ENCODE measurements at places on chromosomes 1 and 21.
A peak's percentile ranks its signal among the peaks of the same experiment; 100 is the strongest.

- DNase-seq: no peak
These were observed 127.0 kb downstream of the CRB1 start for GRCh38 chr1:197394831-197395608.

GRCh38 chr1:4726620-4727341 lies 72.4 kb downstream of the AJAP1 start:
- DNase-seq: no peak

DNA sequence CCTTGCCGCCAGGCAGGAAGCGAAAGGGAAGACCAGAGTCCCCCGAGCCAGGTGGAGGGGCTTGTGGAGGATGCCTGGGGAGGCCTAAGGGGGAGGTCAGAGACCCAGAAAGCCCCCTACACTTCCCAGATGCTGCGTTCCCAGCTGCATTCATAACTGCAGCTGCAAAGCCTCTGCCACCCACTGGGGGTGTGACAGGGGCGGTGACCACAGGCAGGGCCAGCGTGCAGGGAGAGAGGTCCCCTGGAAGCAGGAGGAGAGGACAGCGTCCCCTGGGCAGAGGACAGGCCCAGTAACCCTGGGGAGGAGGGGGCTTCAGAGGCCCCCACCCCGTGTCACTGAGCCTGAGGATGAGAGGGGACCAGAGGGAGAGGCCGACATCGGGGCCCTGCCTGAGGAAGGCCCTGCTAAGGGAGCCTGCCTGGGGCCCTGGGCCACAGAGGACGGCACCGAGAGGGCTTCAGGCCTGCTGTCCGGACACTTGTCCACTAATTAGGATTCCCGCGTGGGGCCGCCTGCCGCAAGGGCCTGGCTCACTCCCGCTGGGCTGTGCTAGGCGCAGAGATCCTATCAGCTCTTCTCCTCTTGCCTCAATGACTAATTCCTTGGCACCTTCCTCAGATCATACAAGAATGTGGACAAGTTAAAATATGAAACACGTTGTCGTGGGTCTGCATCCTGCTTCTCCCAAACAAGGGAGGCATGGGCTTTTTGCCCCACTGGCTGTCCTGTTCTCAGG lies 49.1 kb upstream of the CCDC27 start:
- peak; percentile 12 for DNase-seq

- DNase-seq: no peak
These were observed 104.8 kb downstream of the ATP5PO start for GRCh38 chr21:33810766-33811165.

- DNase-seq: peak; percentile 36
These were observed 243.0 kb downstream of the SLC45A1 start for GRCh38 chr1:8560611-8561544.

GRCh38 chr1:240232530-240232929 lies 140.8 kb downstream of the FMN2 start:
- no peak for DNase-seq

DNA sequence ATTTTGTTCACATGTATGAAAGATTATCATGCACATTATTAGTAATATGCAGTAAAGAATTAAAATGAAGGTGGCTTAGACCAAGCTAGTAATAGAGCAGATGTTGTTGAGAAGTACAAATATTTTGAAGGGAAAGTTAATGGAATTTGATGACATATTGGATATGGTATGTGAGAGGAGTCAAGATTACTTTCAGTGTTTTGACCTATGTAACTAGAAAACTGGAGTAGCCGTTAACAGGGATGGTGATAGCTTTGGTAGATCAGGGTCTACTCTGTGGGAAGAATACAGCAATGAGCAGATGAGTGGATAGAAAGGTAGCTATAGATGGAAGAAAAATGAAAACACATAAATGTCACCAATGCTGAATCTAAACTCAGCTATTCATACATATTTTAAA lies 163.2 kb upstream of the LRRC7 start:
- DNase-seq: no peak

DNA sequence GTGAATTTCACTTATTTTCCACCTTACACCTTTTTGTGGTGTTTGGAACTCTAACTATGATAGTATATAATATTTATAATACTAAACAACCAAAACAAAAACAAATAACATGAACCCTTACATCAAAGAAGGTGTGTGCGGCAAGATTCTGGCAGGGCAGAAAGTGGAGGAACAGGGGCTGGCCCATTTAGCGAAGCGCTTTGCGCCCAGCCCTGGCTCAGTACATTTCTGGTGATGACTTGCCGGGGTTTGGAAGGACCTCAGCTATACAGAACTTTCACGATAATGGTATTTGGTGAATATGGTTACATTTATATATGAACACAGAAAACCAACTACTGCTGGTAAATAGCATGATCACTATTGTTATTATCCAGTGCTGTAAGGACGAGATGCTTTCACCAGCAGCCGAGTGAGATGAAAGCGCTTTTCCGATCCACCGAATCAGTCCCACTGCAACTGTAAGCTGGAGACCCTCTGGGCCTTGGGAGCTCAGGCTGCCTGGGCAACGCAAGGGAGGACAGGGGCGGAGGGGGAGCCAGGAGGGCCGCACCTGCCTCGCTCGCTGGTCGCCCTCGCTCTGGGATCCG lies 63.9 kb downstream of the CD247 start:
- DNase-seq: no peak

GRCh38 chr1:192809307-192810252 lies 741 bp downstream of the RGS2 start:
- DNase-seq: peak; percentile 55

DNA sequence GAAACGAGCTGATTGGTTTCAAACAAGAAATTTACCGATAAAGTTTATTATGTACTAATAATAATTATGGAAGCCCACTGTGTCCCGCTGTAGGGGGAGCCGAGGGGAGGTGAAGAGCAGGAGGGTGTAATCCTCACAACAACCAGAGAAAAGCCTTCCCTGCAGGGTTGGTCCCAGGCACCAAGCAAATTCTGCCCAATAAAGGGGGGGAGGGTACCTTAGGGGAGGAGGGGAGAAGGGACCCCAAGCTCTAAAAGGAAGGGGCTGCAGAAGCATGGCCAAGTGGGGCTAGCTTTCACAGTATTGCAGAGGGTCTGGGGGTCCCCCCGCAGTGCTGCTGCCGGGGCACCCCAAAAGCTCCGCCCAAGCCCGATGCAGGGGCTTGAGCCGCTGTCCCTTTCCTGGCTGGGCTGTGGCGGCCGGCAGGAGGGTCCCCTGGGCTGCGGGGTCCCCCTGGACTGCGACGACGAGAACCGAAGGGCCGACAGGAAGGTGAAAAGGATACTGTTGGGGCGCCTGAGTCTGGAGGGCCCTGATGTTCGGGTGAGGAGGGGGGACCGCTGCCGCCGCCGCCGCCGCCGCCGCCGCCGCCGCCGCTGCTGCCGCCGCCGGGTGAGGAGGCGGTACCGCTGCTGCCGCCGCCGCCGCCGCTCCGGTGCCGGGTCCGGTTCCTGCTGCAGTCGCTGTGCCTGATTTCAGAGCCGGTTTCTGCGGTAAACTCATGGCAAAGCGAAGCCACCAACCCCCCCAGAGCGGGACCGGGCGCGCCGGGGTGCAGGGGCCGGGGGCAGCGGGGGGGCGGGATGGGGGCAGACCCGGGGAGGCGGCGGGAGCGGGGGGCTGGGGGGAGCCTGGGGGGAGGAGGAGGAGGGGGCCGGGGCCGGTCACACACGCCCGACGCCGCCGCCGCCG lies 771 bp downstream of the EIF4G3 start:
- no peak for DNase-seq

- DNase-seq: no peak
These were observed 49.9 kb upstream of the CLIC4 start for GRCh38 chr1:24695202-24695974.

DNA sequence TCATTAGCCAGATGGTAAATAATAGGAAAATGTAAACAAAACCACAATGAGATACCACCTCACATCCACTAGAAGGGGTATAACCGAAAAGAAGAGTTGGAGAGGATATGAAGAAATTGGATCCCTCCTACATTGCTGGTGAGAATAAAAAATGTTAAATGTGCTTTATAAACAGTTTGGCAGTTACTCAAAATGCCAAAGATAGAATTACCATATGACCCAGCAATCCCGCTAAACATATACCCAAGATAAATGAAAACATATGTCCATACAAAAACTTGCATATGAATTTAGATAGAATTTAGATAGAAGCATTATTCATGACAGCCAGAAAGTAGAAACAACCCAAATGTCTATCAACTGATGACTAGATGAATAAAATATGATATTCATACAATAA lies 4.4 kb upstream of the FMO2 start:
- DNase-seq: no peak

- DNase-seq: no peak
These were observed 779.6 kb upstream of the ADGRL2 start for GRCh38 chr1:81021134-81021533.

DNA sequence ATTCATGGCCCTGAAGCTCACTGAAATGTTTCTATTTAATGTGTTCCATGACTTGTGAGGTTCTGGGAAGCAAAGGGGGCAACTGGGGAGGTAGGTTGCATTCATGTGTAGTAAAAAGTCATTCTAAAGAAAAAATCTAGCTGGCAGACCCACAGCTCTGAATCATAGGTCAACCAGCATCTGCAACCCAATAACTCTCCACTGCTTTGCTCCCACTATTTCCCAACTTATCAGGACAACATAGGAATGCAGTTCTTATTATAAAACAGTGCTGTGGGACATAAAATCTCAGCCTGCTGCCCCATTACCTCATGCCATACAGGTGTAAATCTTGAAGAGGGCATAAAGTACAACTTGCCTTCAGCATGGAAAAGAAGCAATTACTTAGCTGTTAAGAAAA lies 576.1 kb upstream of the PTBP2 start:
- no peak for DNase-seq

GRCh38 chr1:198330982-198331615 lies 174.3 kb downstream of the NEK7 start:
- no peak for DNase-seq

DNA sequence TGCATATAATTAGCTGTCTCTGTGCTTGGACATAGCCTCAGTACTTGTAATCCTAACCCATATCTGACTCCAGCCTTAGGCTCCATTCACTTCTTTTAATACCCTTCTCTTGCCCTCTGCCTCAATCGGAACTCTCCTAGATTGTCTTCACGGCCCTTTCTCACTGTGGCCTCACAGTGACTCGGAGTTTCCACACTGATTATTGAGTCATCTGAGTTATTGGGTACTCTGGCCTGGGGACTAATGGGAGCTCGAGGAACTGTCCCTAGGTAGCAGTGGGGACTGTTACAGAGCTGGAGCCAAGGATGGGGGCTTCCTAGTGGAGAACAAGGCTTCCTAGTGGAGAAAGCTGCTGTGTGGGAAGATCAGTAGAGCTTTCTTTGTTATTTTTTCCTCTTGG lies 17.0 kb downstream of the TRAF5 start:
- DNase-seq: no peak

DNA sequence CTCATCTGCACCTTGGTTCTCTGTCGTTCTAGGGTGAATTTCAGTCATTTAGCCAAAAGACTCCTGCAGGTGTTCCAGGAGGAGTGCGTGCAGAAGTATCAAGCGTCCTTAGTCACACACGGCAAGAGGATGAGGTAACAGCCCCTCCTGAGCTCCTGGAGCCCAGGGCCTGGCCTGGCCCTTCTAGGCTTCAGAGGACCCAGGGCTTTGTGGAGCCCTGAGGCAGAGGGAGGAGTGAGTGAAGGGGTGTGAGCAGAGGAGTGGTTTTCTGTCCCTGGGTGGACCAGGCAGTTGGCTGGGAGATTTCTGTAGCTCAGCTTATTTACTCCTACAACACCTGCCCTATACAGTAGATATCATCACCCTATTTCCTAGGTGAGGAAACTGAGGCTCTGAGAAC lies 15.7 kb upstream of the RASSF5 start:
- no peak for DNase-seq

- DNase-seq: no peak
These were observed 42.4 kb downstream of the TRIM11 start for GRCh38 chr1:228364068-228364705.

GRCh38 chr1:26286064-26286416 lies 6.2 kb downstream of the SH3BGRL3 start:
- DNase-seq: no peak

DNA sequence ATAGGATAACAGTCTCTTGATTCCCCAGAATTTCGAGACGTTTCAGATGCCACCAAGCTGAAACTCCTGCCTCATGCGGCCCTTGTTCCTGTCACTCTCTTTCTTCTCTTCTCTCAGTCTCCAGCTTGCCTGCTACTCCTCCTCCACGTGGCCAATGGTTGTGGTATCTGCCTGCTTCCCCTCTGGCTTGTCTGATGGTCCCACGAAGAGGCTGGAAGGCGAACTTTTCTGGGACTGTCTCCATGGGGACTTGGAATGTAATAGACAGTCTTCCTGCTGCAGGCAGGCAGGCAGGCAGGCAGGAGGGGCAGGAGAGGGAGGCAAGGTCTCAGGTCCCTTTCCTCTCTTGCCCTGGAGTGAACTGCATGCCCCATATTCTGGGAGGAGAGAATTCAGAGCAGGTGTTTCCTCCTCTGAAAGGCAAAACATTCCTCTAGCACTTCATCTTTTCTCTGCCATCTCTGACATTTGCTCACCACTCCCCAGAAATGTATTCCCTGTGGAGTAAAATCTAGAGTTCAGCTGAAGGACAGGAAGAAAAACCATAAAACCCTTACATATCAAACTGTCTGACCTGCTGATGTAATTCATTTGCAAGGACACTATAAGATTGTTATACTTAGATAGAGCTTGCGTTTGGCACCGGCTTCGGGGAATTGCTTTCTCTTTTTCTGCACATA lies 64.1 kb upstream of the GNG12 start:
- peak; percentile 84 for DNase-seq

DNA sequence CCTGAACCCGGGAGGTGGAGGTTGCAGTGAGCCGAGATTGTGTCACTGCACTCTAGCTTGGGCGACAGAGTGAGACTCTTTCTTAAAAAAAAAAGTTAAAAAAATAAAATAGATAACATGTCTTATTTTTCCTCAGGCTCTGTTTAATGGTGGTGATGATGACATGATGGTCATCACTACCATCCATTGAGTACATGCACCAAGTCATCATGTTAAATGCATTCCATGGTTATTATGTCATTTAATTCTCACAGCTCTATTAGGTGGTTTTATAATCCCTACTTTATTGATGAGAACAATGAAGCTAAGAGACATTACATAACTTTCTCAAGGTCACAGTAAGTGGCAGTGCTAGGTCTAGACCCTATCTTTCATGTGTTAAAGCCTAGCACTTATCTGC lies 34.4 kb upstream of the MAB21L3 start:
- DNase-seq: no peak

- DNase-seq: no peak
These were observed at the start of gene LCK for GRCh38 chr1:32250893-32251716. Gene LCK, plus strand, starts transcription at chr1:32251265. Its CDS starts 23,065 bp downstream, at chr1:32274330.

DNA sequence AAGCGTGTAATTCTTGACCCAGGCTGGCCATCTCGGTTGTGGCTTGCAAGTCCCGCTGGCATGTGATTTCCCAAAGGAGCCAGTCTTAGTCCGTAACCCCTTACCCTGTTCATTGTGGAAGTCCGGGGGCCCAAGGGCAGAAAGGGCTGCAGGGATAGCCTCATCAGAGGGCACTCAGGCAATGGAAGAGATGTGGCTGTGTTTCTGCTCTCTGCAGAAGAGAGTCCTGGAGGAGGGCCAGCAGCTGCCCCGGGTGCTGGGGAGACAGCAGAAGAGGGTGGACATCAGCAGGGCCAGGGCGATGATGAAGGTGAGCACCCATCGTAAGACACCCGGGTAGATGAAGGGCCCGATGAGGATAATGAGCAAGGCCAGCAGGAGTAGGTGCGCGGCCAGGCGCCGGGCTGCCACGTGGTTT lies 830 bp downstream of the RNF186 start:
- no peak for DNase-seq
